SK-N-MC (cell line): ENCODE measurements at places on chromosomes 3 and 15.

- no peak for DNase-seq
Observed at GRCh38 chr15:55721554-55722185, 21.3 kb downstream of the PRTG start.

DNA sequence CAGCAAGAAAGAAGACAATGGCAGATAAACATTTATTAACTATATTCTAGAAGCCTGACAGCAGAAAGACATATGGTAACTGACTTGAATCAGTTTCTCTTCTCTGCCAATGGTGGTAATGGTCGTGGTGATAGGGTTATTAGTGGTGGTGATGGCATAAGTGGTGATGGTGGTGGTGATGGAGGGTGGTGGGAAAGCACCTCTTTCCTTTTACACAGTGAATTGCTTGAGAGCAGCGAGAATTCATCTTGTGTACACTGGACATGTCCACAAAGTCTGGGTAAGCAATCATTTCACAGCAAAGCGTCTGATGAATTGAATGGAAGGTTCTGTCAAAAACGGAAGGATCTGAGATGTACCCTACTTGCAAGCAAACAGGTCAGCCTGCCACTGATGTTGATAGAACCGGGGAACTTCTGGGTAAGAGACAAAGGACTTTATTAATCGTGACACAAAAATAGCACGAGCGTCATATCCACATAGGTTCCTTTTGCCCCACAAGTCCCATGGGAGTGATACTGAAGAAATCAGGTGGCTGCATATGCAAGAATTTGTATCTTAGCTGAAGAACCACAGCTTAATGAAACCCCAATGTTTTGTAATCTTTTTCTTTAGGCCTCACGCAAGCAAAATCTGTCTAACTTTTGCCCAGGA lies 23.5 kb upstream of the TBC1D5 start:
- no peak for DNase-seq

GRCh38 chr3:34012102-34012461 lies 213.7 kb downstream of the PDCD6IP start:
- DNase-seq = no peak

DNA sequence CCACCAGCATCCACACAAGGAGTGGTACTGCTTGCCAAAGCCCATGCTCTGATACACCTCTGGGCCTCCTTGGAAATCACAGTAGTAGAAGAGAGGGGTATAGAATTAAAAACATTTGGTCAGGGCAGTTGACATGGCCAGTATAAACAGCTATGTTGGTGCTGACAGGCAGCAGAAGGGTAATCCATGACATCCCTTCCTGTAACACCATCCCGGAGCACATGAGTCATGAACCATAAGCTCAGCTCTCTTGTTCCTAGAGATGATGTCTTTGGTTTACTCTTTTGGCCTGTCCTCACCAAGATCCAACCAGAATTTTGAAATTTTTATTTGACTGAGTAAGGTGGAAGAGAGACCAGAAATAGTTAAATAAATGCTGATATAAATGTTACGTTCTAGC lies 132.6 kb upstream of the CTDSPL start:
- DNase-seq = no peak

GRCh38 chr3:127762787-127763105 lies 59.6 kb downstream of the MGLL start:
- DNase-seq = no peak

- no peak for DNase-seq
Observed at GRCh38 chr15:83207009-83207659, 489 bp downstream of the HDGFL3 start.

DNA sequence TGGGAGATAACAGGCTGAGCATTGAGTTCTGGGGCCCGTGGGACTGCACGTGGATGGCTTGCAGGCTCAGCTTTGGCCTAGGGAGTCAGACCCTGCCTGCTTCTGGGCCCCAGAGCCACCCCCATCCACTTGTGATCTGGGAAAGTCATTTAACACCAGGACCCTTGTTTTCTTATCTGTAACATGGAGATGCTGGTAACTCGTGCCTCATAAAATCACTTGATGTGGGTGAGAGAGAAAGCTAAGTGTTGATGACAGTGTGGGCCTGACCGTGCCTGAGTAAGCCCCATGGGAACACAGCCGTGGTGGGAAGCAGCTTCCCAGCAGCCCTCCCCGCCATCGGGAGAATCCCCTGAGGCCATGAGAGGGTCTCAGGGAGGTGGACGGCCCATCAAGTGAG lies 378.1 kb downstream of the GABRB3 start:
- no peak for DNase-seq

- no peak for DNase-seq
Observed at GRCh38 chr15:76588811-76589747, 252.5 kb downstream of the ISL2 start.

DNA sequence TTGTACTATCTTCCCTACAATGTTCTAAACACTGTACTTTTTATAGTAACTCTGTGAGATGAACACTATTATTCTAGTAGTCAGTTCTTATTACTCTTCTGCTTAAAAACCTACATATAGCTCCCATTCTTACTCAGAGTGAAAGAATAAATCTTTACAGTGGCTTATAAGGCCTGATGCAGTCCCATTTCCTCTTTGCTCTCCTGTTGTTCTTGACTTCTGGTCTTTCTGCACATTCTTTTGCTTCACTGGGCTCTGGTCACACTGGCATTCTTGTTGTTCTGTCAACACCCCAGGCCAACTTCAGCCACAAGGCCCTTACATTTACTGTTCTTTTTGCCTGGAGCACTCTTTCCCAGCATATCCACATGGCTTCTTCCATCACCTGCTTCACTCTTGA lies 58.2 kb upstream of the TP63 start:
- no peak for DNase-seq

- DNase-seq = no peak
Observed at GRCh38 chr3:187740421-187741399, 4.6 kb downstream of the BCL6 start.

DNA sequence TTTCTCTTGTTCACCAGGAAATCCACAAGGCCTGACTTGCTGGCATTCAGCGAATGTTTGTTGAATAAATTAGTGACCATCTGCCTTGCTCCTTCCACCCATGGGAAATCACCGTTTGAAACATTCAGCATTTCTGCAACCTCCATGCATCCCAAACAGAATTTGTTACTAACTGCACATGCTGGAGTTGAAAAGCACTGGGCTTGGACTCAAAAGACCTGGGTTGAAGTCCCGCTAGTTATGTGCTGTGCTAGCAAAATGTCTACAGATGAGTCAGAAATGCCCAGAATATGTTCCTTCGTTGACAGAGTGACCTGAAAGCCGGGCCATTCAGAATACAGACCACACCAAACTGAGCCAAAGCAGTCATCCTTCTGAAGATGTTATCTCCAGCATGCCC lies 144.6 kb downstream of the ALDH1A2 start:
- DNase-seq = no peak
